ENCODE measurements at places on chromosomes 13 and 19. TPM values are rescaled to one million over a fixed set of nuclear protein-coding genes. Genes with fewer than 3 reads are reported as not detected.

UBA52 gene
- 920 TPM for total RNA-seq

CRB3 gene
- total RNA-seq = 4.0 TPM

NANOS2 gene
- total RNA-seq = not detected

GJB6 gene
- not detected for total RNA-seq

ITGBL1 gene
- 1.5 TPM for total RNA-seq

PTGIR gene
- total RNA-seq = not detected

PRSS57 gene
- total RNA-seq = 0.23 TPM

All from A549 treated with Hydrocortisone at 1 μM for 4 hours (cell line).